ENCODE measurements at places on chromosomes 1 and 21. TPM values are rescaled to one million over a fixed set of nuclear protein-coding genes. Genes with fewer than 3 reads are reported as not detected.
A peak's percentile ranks its signal among the peaks of the same experiment; 100 is the strongest.

The B3GALT2 gene
- 10.9 TPM for total RNA-seq

The TMEM69 gene
- total RNA-seq = 14.4 TPM

The ZNF695 gene
- total RNA-seq = 1.6 TPM

The SPRR5 gene
- not detected for total RNA-seq

The NEXN gene
- 57.9 TPM for total RNA-seq

GRCh38 chr1:174266991-174267612 is 107.8 kb downstream of the RABGAP1L start:
- DNase-seq = peak; percentile 4

GRCh38 chr1:67051196-67051595 is 2.8 kb downstream of the SLC35D1 start:
- no peak for DNase-seq

DNA sequence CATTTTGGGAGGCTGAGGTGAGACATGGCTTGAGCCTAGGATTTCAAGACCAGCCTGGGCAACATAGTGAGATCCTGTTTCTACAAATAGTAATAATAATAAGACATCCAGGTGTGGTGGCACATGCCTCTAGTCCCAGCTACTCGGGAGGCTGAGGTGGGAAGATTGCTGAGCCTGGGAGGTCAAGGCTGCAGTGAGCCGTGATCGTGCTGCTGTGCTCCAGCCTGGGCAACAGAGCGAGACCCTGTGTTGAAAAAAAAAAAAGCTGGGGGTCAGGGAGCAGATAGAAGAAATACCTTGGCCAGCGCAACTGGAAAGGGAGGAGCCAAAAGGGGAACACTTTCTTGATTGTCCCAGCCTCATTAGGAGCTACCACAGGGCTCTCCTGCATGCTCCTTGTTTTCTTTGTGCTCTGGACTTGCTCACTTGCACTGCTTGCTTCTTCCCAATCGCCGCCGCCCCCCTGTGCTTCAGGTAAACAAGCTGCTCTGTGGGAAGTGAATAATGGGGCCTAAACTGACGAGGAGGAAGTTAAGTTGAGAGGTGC is 31.1 kb downstream of the PBX1 start:
- DNase-seq = no peak

GRCh38 chr1:201643835-201644104 is 104.8 kb downstream of the NAV1 start:
- DNase-seq = no peak

- no peak for DNase-seq
Observed at GRCh38 chr1:60596791-60597750, 485.3 kb upstream of the NFIA start.
